Ureter (tissue), 1 donor: ENCODE measurements at places on chromosomes 12 and 14. TPM values are rescaled to one million over a fixed set of nuclear protein-coding genes. Genes with fewer than 3 reads are reported as not detected.

SLC25A21 gene
- total RNA-seq = 2.2 TPM

PLEKHG7 gene
- total RNA-seq = 4.2 TPM

RHEBL1 gene
- total RNA-seq = not detected

FLRT2 gene
- total RNA-seq = 25.5 TPM

TAS2R46 gene
- 5.4 TPM for total RNA-seq

NFATC4 gene
- 67.2 TPM for total RNA-seq

NRXN3 gene
- 6.7 TPM for total RNA-seq

OR4K1 gene
- total RNA-seq = not detected

CCDC196 gene
- total RNA-seq = not detected

RNASE7 gene
- 0.94 TPM for total RNA-seq

IFNG-AS1 gene
- total RNA-seq = 0.49 TPM

DNA sequence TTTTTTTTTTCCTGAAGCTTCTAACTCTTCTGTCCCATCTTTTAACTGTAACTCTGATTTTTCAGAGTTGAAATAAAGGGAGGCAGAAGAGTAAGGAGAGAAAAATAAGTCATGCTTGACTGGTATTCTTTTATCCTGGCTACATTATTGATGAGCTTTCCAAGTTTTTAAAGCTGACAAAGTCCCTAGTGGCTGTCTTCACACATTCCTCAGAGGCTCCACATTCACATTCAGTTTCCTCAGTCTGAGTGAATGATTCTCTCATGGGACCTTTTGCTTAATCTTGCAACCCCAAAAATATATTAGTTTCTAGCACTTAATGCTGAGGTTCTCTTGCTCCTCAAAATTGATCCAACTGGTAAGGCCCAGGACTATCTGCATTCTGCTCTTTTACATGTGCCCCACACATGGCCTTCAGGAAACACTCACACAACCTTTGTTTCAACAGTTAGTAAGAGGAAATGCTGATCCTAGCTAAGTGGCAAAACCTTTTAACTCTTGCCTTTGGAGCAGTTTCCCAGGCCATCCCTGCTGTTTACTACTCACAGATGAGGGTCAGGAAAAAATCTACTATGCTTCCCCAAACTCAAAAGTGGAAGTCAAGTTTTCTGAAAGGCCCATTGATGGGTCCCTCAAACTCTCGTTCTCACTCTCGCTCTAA is 61.7 kb upstream of the SLC6A15 start:
- no peak for DNase-seq

DNA sequence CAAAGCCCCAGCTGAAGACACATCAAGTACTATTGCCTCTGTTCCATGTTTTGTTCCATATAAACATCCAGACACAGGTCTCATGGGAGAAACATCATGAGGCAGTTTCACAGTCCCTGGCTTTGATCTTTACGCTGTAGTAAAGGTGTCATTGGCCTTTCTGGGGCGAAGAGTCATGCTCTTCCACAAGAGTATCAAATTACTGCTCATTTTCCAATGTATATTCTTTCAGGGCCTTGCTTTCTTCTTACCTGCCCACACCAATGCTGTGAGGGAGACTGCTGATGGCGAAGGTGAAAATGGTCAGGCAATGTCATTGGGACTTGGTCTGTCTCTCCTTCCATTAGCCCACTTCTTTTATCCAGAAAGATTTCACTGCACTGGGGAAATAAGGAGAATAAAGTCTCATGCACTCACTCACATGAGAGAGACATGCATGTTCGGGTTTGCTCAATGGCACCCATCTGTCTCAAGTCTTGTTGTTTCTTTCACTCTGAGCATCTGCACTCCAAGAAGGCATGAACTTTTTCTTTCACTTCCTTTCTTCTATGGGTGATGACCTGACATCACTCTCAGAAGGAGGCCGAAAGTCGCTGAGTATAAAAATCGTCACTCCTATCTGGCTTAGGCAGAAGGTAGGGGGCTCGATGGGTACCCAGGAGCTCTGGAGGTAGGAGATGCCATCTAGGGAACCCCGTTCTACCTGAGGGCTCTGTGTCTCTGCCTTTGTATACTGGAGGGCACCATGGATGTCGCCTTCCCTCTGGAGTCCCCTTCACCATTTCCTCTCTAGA is 1.3 kb upstream of the JDP2 start:
- DNase-seq = no peak

DNA sequence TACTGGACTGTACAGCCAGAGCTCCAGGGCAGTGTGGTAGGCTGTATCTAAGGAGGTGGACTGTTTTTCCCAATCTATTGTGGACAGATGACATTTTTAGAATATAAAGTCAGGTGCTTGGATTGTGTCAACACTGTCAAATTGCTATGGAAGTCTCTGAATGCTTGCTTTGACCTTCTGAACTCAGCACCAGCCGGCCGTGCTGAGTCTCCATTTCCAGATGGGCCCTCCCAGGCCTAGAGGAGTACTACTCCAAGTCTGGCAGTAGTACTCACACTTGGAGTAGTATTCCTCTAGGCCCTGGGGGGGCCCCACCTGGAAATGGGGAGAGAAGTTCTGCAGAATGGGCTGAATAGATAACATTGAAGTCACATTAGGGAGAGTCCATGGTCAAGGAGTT is 16.2 kb upstream of the KCNK13 start:
- DNase-seq = no peak

DNA sequence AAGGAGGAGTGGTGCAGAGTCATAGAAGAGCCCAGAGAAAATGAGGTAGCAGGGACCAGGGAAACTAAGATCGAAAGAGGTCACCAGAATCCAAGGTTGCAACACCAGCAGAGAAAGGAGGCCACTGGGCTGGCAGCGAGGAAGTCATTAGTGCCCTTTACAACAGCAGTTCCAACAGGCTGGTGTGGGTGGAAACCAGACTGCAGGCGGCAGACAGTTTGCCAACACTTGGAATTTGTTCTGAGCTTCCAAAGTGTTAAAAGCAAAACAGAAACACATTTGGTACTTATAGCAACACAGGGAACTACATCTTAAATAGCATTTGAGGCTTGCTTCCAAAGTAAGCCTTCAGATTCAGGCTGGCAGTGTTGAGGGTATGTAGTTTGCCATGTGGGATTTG is 95.2 kb upstream of the PWP1 start:
- no peak for DNase-seq

DNA sequence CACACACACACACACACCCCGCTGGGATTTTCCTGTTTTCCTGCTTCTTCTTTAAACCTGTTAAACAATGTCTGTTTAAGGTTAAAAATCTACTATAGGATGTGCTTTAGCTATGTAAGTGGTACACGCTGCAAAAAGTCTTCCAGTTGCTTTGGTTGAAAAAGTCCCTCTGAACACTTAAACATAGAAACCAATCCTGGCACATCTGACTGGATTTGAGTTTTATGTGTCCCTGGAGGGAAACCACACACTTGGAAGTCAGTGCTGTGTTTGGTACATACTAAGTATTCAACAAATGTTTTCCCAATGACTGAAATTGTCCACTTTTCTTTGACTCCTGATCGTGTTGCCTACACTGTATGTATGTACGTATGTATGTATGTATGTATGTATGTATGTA is 22.0 kb downstream of the CFL2 start:
- DNase-seq = no peak

DNA sequence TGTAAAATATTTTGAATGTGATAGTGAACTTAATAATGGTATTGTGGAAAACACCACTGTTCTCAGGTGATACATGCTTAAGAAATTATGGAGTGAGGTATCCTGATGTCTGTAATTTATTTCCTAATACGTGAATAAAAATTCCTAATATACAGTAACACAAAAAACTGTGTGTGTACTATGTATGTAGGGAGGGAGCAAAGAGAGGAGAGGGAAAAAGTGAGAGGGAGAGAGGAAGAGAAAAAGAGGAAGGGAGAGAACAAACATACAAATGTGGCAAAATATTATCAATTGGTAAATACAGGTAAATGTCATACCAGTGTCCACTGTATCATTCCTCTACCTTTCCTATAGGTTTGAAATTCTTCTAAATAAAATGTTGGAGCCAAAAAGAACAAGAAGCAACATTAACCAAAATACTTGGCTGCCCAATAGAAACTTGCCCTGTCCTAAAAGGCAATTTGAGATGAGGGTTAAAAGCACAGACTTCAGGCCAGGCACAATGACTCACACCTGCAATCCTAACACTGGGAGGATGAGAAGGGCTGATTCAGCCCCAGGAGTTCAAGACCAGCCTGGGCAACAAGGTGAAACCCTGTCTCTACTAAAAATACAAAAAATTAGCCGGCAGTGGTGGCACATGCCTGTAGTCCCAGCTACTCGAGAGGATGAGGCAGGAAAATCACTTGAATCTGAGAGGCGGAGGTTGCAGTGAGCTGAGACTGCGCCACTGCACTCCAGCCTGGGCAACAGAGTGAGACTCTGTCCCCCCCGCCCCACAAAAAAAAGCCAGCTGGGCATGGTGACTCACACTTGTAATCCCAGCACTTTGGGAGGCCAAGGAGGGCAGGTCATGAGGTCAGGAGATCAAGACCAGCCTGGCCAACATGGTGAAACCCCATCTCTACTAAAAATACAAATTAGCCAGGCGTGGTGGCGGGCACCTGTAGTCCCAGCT is 14.5 kb downstream of the R3HDM2 start:
- DNase-seq = no peak

GRCh38 chr14:61154641-61155040 is 126.5 kb downstream of the TMEM30B start:
- DNase-seq = no peak

- DNase-seq = no peak
These were observed 79.0 kb upstream of the PRKD1 start for GRCh38 chr14:30006695-30007094.

GRCh38 chr14:102419716-102420115 is 57.0 kb downstream of the TECPR2 start:
- DNase-seq = no peak

DNA sequence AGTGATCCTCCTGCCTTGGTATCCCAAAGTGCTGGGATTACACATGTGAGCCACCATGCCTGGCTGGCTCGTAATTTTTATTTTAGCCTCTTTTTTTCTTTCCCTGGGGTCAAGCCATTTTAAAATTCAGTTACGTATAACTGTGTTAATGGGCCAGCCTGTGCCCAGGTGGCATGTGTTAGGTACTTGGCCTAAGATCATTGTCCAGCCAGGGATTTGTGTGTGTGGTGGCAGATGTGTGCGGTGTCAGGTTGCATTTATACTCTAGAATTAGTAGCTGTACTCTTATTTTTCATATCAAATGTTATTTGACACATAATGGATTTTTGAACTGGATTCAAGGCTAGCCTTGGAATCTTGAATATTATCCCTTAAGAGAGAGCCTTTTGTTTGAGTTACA is 69.3 kb downstream of the FBXO34 start:
- no peak for DNase-seq

- DNase-seq = no peak
These were observed 34.7 kb downstream of the GPR19 start for GRCh38 chr12:12661086-12661856.

GRCh38 chr12:116144384-116144783 is 133.1 kb downstream of the MED13L start:
- DNase-seq = no peak

DNA sequence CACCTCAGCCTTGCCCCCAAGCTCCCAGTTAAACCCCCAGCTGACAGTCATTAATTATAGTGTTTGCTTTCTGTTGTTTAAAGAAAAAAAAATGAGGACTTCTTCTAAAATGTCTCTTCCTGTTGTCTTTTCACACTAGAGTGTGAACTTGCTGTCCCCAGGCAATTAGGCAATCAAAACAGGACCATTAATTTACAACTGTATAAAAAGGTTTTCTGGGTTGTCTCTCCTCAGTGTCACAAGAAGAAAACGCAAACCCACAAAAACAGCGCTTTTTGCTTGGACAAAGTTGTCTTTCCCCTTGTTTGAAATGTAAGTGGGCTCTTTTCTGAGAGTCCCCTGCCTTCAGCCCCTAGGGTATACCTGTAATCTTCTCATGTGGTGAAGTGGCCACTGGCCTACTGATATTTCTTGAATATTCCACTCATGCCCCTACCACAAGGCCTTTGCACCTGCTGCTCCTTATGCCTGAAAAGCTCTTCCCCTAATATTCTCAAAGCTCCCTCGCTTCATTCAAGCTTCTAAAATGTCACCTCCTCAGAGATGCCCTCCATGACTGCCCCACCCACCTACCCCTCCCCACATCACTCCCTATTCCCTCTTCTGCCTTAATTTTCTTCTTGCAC is 158.9 kb upstream of the PWP1 start:
- DNase-seq = no peak

- no peak for DNase-seq
These were observed 1108.5 kb downstream of the SLC16A7 start for GRCh38 chr12:60704171-60704914.

GRCh38 chr12:80222261-80222660 is 122.9 kb downstream of the OTOGL start:
- DNase-seq = no peak

DNA sequence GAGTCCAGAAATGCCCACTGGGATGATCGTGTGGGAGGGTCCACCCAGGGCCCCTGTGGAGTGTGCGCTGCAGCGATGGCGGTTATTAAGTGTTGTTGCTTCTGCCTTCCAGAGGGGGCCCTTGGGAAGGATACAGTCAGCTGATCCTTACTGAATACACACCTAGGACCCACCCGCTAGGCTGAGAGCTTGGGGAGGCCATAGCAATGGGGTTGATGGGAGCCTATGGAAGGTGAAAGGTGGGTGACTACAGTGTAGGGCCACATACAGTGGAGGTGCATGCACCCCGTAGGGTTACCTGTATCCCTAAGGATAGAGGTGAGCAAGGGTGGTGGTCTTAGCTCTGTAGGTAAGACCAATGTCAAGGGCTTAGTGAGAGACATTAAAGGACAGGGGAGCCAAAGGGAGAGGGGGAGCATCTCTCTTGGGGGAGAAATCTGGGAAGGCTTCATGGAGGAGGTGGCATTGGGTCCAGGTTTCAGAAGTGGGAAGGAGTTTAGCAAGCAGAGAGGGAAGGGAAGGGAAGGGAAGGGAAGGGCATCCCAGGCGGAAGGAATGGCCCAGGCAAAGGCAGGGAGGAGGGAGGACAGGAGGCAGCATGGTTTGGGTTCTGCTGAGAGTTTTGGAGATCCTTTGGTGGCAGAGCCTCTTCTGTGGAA is 73.1 kb upstream of the RIN3 start:
- DNase-seq = no peak

GRCh38 chr14:42488965-42489364 is 882.3 kb downstream of the LRFN5 start:
- DNase-seq = no peak

DNA sequence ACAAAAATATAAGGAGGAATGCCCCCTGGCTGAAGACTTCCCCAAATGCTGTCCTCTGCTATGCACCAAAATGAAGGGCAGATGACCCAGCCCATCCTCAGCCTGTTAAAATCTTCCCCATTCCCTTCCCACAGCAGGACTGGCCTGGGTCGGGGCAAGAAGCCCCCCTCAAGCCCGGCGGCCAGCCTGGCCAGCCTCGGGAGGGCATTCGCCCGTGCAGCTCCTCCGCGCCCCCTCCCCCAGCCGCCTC is 413 bp downstream of the RARG start:
- no peak for DNase-seq

- no peak for DNase-seq
These were observed 168.3 kb downstream of the NEDD1 start for GRCh38 chr12:97075161-97075933.
